SJCRH30 (cell line): ENCODE measurements at places on chromosomes 2 and 18.

DNA sequence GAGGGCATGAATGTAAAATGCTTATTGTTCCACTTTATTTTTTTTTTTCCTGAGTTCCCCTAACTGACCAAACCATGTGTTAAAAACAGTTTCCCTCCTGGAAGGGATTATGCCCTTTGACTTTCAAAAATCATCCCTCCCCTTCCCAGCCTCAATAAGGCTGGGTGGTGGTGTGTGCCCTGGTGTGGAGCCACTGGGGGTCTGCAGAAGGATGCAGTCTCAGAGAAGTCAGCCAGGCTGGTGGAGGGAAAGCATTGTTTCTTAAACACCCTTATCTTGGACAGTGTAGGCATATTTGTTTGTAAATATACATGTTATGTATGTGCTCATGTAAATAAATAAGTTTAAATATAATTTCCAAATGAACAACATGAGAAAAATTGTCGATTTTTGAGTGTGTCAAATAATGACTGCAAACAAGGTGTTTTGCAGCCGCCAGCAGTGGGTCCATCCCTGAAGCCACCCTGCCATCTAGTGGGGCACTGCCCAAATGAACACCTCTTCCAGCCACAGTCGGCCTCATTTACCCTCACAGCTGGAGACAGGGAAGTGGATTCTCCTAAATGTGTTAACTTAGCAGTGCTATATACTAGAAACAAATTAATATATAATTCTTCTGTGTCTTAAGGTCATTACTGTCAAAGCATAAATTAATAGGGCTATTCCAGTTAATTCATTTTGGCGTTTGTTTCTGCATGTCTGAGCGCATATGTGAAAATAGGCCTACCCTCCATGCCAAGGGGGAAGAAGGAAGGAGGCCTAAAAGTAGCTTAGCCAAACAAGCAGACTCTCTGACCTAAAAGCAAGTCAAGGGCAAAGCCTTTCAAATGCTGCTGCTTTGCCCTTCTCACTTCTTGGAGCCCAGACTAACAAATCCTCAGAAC lies 209.6 kb upstream of the PIK3C3 start:
- peak; percentile 34 for DNase-seq
- H3K27ac ChIP-seq = no peak overlapping the region
- H3K4me1 ChIP-seq = no peaks in the 10 kb centered on the region
- no peaks in the 10 kb centered on the region for H3K36me3 ChIP-seq

DNA sequence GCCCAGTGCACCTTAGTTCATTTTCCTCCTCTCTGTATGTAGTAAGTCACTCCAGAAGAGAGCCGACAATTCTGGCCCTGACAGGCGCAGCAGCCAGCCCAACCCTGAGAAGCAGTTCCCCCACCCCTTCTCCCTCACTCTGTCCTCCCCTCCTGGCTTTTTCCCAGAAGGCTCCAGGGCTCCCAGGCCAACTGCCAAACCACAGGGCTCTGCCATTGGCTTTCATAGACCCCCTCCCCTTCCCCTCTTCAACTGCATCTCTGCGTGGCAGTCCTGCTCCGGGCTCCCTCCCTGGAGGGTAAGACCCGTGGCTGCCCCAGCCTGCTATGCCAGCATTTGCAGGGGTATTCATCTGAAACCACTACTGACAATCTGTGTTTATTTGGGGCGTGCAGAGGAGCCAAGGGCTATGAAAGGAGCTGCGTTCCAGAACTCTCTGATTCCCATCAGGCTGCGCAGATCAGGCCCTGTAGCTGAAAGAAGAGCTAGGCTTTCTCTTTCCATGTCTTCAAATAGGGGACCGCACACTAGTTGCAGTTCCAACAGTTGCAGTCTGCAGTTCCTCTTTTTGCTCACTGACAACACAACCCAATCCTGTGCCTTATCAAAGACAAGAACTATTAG lies 388.6 kb upstream of the TNP1 start:
- H3K36me3 ChIP-seq = no peaks in the 10 kb centered on the region
- H3K27ac ChIP-seq = peak overlapping the region; percentile 51; the same call in 1 of the 2 replicates
- no peaks in the 10 kb centered on the region for H3K27me3 ChIP-seq
- peak overlapping the region; percentile 35 for H3K4me3 ChIP-seq
- peaks cover 15% of the 10 kb centered on the region for H3K4me1 ChIP-seq

GRCh38 chr2:168371273-168372019 lies 84.6 kb upstream of the CERS6 start:
- H3K36me3 ChIP-seq = no peaks in the 10 kb centered on the region
- no peak overlapping the region for H3K27ac ChIP-seq
- H3K27me3 ChIP-seq = no peaks in the 10 kb centered on the region
- no peak for DNase-seq
- H3K4me1 ChIP-seq = no peaks in the 10 kb centered on the region

GRCh38 chr2:225340923-225341322 lies 58.6 kb upstream of the NYAP2 start:
- H3K27ac ChIP-seq = no peak overlapping the region
- no peaks in the 10 kb centered on the region for H3K36me3 ChIP-seq
- H3K4me1 ChIP-seq = peaks cover 15% of the 10 kb centered on the region
- H3K27me3 ChIP-seq = no peaks in the 10 kb centered on the region
- no peak for DNase-seq

DNA sequence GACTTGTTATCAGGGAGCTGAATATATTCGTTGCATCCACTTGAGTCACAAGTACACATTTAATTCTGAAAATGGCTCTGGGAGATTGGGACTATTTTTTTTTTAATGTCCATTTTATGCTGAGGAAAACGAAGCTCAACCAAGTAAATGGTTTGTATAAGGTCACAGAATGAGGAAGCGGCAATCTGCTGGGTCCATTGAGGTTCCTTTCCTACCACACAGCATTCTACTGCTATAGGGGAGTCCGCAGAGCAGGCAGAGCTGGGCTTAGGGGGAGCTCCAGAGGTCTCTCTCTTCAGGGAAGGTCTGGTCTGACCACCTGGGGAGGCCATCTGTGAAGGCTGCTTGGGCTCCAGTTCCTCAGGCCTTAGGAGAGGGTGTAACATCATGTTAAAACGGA lies 77.9 kb downstream of the MCFD2 start:
- H3K36me3 ChIP-seq = no peaks in the 10 kb centered on the region
- DNase-seq = no peak
- H3K27ac ChIP-seq = no peak overlapping the region
- 0 out of 2 replicates have a peak, but pooled peaks cover 2% of the 10 kb centered on the region for H3K27me3 ChIP-seq
- H3K4me1 ChIP-seq = no peaks in the 10 kb centered on the region
